DMS 273 treated with DMSO at 0.1 percent for 48 hours (cell line): ENCODE measurements at places on chromosomes 4 and X.

DNA sequence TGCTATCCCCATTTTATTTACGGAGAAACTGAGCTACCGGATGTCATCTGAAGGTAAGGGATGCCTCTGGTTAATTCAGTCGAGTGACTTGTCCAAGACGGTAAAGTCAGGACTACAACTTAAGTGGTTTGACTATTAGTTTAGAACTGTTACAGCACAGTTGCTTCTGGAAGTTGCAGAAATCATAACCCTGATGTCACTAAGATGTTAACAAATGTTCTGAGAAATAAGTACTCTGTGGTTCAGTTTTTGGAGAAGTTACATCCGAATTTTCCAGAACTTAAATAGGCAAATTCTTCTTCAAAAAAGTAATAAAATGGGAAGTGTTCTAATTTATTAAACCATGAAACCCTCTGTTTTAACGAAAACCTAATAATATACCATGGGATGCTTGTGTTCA lies 3.1 kb downstream of the PPA2 start:
- DNase-seq, result no peak

DNA sequence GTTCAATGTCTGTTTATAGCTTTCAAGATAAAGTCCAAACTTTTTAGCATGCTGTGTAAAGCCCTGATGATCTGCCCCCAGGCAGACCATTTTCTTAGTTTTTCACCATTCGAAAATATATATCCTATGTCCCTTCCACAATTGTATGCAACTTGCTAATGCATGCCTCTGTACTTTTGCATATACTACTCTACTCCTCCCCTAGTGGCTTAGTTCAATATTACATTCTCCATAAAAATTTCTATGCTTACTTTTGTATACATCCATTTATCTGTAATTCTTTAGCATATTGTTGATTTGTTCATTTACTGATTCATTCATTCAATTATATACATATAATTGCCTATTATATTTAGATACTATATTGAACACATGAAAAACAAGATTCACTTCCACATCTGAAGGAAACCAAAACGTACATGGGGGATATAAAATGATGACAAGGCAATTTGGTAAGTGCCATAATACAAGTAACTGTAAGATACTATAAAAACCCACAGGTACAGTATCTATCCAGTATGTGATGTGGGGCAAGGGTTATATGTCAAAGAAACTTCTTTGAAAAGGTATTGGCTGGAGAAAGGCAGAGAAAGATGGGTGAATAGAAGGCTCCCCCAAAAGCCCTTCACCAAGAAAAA lies 902.5 kb downstream of the FAM133A start:
- no peak for DNase-seq

DNA sequence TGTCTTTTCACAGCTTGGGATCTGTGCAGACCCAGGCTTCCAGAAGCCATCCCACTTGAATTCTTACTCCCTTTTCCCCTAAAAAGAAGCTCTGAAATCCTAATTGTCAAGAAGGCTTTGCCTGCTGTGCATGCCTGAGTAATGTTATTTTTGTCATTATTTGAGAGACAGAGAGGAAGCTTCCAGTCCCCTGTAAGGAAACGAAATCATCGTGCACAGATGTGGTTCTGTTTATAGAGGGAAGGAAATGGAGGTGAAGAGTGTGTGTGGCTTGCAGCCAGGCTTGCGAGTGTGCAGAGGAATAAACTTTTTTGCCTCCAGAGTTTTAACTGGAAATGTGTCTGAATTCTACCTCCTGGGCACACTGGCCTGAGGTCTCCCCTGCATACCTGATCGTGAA lies 70.2 kb downstream of the TBL1X start:
- DNase-seq, result no peak

GRCh38 chr4:142900622-142901021 lies 54.5 kb upstream of the INPP4B start:
- DNase-seq, result no peak

GRCh38 chr4:177281351-177281909 lies 28.2 kb upstream of the NEIL3 start:
- DNase-seq, result no peak

GRCh38 chr4:27684610-27685011 lies 824.0 kb downstream of the STIM2 start:
- no peak for DNase-seq

- DNase-seq, result no peak
Measured at GRCh38 chr4:10687526-10687925, 3.0 kb upstream of the CLNK start.

DNA sequence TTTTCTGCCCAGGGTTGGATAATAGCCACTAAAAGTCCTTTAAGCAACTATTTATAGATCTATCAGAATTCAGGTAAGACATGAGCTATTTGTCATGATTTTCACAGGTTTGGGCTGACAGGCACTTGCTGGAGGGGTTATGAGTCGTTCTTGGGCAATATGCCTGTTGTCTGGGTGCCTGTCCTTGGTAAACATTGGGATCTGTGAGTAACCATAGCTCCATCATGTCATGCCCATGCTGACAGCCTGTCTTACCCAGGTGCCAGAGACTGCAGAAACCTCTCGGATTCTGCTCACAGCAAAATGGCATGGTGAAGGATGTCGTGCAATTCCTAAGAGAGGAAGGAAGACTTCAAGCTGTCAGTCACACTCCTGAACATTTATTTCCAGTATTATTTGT lies 116.0 kb upstream of the PUDP start:
- no peak for DNase-seq

DNA sequence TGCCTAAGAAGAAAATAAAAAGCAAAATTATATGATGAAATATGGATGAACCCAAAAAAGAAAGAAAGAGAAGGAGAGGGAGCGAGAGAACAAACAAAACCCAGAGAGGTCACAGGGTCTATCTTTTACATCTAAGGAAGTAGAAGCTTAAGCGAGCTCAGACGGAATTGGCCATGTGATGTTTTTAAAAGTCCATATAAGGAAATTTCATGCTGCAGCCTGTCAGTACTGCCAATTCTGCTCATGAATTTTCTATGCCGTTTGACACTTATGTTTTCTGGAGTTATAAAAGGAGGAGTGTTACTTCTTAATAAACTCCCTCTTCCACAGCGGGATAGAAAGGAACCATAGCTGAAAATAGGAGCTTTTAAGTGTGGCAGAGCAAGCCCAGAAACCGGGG lies 32.9 kb upstream of the DCX start:
- no peak for DNase-seq

- no peak for DNase-seq
Measured at GRCh38 chrX:11287505-11287904, 5.7 kb upstream of the AMELX start.

- DNase-seq, result no peak
Measured at GRCh38 chrX:68139791-68140190, 293.5 kb downstream of the OPHN1 start.

GRCh38 chrX:105307762-105308161 lies 87.3 kb upstream of the TEX13A start:
- no peak for DNase-seq

GRCh38 chr4:149549911-149550310 lies 265.7 kb downstream of the IQCM start:
- no peak for DNase-seq

DNA sequence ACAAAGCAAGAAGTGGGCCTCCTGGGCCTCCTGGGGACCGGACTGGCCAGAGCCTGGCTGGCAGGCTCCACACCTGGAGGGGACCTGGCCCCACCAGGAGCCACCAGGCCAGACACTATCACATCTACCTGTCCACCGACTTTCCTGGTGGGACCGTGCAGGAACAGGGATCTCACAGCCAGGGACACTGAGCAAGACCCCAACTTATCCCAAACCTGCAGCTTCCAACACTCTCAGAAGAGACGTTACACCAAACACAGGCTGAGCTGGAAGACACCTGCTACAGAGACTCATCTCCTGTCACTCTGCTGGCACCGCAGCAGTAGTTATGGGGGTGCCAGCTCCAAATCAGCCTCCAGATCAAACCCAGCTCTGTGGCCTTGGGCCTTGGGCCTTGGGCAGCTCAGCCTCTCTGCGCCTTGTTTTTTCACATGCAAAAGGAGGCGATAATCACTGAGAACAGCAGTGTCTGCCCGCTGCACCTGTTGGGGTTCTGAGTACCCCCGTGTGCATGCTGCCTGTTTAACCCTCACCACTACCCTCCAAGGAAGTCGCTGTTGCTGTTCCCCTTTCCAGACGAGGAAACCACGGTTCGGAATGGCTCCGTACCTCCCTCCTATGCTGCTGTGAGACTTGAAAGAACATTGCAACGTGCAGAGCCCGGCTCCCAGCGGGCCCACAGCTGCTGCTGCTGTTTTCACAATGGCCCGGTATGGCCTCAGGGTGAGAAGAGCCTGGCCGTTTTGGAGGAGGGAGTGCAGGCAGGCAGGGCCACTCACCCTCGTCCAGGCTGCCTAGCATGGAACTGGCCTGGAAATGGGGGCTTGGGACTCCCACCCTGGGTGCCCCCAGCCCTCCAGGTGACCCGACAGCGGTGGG lies 69.6 kb downstream of the ADRA2C start:
- no peak for DNase-seq

- no peak for DNase-seq
Measured at GRCh38 chr4:234178-234577, 71.1 kb downstream of the ZNF732 start.

GRCh38 chrX:17214962-17215361 lies 160.0 kb upstream of the NHS start:
- no peak for DNase-seq

- DNase-seq, result no peak
Measured at GRCh38 chrX:15500497-15500966, at the start of gene BMX. BMX (plus strand) TSS chrX:15500807; CDS start chrX:15508354, 7,547 bp downstream.

DNA sequence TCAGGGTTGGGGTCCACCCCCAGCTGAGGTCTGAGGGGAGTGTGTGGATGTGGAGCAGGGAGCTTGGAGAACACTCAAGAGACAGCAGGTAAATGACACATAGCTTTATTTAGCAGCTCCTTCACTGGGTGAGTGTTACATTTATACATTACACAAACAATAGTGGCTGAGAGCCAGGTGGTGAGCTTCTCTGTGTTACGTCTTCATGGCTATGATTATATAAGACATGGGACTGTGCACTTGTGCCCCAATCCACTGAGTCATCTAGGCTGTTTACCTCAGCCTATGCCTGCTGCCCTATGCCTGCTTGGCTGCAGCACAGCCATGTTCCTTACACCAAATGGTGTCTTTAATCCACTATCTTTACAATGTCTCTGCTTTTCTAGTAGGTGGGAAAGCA lies 459.6 kb downstream of the AFF2 start:
- DNase-seq, result no peak

DNA sequence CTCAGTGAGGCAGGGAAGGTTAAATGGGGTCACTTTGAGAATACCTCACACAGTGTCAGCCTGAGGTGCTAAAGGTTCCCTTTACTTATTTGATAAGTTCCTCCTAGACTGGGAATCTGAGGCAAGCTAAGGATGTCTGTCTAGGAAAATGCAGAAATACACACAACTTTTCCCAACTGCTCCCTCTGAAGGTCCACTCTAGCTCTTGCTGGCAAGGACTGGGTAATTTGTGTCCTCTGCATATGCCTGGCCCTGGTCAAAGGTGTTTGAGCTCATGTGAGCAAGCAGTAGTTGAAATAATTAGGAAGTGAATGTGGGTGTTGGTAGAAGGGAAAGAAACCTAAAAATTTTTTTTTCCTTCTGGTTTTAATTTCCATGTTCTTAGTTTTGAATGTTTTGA lies 21.3 kb downstream of the TXLNG start:
- DNase-seq, result no peak
